ENCODE measurements at places on chromosomes 6 and 20.

DNA sequence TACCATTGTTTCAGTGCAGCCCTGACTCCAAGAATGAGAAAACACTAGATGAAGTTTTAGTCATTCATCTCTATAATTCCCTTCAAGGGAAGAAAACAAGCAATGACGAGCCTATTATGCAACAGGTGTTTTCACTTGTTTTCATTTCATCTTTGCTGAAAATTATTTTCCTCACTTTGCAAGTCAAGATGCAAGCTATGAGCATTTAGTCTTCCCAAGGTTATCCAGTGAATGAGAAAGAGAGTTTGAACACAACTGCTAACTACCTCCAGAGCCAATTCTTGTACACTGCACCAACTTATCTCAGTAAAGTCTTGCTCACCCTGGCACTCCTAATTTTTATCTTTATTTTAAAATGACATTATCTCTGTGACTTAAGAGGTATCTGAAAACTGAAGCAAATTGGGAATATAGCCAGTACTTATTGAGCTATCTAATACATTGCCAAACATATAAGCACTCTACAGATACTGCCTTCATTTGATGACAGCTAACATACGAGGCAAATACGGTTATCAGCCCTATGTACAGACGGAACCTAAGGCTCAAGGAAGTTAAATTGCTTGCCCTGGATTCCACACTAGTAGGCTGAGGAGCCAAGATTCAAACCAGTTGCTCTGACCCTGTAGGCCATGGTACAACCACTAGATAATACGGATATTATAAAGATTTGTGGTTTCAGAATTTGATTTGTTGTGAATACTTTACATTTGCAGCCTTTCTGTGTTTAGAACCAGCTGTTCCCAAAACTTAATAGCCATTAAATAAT is 36.8 kb downstream of the MOXD1 start:
- no peak for DNase-seq

DNA sequence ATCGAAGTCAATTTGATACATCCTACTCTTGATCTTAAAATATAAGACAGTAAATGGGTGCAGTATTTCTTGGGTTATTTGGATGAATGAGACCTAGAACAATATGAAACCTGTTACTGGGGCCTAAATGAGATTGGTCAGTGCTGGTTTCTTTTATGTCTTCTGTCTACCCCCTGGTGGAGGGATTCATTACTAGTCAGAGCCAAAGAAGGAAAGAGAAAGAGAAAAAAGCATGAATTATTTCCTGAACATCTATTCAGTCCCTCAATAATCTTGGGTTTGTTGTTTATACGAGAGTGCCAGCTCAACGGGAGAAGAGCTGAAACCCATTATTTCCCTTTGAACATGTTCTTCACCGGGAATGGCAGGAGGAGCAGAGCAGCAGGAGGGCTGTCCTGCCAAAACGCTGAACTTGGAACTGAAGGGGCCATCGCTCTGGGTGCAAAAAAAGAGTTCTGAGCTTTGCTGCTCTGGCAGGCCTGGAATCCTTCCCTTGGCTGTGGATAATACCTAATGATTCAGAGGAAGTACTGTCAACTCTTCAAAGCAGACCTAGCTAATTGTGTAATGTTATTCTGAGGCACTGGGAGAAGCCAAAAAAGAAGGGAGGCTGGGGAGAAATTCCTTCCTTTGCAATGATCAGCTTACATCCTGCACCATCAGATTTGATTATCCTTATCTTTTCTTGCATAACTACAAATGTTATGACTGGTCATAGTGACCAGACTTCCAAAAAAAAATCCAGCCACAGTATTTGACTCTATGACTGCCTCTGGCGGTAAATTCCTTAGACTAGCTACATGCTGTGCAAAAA is 72.0 kb downstream of the BLOC1S5 start:
- DNase-seq, result peak; percentile 49

GRCh38 chr6:83155794-83156193 is 37.3 kb downstream of the PGM3 start:
- DNase-seq, result no peak

- no peak for DNase-seq
Measured at GRCh38 chr20:24653306-24653705, 183.9 kb downstream of the SYNDIG1 start.

DNA sequence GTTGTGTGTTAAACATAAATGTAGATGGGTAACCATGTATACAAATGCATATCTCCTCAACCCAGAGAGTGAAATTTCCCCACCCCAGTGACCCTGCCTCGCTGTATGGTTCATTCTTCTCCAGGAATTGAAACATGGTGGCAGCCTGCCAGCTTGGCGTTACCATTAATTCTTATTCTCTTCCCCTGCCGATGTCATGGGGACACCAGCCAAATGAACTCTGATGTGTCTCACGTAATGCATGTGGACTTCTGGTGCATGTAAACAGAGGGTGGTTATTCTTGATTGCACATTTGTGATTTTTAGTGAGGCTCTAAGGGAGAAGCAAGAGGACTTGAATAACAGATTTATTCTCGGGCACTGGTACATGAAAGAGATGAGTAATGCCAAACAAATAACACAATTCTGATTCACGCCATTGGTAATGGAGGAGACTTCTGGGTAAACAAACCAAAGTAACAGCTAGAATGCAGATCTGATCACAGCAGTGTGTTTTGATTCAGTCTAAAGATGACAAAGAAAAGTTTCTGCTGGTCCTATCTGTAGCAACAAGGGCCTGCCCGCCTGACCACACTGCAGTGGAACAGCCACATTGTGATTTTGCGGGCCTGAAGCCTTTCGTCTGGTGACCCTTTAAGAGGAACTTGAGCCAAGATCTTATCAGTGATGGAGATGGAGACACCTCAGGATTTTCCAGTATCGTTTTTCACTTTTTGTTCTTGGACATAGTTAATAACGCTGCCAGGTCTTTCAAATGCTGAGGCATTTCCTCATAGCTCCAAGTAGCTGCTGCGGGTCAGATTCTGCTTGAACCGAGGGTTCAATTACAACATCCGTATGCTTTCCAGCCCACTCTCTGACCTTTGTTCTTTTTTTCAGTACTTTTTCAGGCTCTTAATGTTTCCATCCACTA is 171.8 kb upstream of the AKAP12 start:
- DNase-seq, result peak; percentile 83

DNA sequence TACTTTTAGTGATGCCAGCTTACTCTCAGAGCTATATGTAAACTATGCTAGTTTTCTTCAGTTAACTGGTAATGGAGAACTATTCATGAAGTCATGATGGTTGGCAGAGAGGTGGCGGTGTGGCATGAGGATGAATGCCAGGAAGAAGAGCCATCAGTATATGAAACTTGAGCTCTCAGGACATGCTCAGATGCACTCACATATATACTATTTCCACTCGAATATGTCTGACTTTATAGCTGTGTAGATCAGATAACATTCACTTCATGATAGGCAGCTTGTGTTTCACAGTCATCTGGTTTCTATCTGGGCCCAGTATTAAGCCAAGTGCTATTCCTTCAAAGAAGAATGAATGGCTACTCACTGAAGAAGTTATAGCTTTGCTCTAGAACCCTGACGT is 46.2 kb upstream of the CEP85L start:
- DNase-seq, result no peak

DNA sequence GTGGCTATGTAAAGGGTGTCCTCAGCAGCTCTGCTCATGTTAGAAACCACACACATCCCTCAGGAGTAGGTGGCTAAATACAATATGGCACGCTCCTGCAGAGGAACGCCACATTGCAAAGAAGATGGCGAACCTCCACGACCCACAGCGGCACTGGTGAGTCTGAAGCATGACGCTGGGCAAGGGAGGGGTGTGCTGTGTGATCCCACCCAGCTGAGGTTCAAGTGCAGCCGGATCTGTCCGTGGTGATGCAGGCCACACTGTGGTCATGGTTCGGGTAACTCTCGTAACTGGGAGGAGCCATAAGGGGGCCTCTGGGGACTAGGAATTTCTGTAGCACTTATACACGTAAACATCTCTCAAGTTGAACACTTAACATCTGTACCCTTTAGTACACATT is 23.4 kb upstream of the APMAP start:
- DNase-seq, result no peak

DNA sequence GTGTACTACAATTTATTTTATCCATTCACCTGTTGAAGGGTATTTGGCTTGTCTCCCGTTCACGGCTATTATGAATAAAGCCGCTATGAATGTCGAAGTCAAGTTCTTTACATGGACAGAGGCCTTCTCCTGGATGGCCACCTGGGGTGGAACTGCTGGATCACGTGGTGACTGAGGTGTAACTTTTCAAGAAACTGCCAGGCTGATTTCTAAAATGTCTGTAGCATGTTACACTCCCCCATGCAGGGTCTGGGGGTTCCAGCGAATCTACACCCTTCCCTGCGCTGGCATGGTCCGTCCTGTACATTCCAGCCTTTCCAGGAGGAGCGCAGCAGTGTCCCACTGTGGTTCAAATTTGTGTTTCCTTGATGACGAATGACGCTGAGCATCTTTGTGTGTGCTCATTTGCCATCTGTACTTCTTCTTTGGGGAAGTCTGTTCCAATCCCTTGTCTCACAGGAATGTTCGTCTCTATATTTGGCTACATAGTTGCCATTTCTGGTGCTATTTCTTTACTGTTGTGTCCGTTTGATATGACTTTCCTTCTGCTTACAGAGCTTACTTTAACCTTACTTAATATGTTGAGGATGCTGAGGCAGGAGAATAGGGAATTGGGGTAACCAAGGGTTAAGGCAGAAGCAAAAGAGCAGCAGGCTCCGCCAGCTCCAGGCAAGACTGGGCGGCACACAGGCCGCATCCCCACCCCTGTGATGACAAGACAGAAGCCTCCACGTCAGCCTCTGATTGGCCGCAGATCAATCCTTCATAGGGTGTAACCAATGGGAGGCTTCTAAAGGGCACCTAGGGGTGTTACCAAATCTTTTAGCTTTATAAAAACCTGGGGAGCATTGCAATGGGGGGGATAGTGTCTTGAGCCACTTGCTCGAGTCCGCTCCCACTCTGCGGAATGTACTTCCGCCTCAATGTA is 106.6 kb downstream of the TAF4 start:
- DNase-seq, result no peak

DNA sequence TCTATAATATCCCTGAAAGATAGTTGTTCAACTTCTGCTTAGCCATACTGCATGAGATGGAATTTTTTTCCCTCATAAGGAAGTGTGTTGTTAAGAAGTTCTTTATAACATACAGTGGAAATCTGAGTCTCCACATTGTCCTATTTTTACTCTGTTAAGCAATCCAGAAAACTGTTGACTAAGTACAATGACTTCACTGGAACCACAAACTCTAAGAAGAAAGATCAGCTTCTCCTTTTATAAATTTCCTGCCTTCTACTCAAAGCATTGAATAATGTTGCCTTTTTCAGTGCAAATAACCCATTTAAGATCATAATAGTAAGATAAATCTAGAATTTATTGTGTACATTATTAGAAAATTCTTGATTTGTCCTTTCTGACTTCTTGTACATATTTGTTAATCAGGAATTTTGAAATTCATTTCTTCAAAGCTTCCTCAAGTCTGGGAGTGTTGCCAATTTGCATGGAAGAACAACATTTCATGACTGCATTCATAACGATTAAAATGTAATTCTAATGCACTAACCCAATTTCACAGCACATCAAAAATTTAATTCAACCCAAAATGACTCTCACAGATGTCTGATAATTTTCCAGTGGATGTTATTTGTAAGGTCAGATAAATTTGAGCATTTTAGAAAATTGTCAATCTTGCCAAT is 45.6 kb upstream of the ANKEF1 start:
- no peak for DNase-seq

Data from AG04450 (cell line).